Right hindlimb (tissue), 1 donor: ENCODE measurements at places on chromosomes 3 and 15.

DNA sequence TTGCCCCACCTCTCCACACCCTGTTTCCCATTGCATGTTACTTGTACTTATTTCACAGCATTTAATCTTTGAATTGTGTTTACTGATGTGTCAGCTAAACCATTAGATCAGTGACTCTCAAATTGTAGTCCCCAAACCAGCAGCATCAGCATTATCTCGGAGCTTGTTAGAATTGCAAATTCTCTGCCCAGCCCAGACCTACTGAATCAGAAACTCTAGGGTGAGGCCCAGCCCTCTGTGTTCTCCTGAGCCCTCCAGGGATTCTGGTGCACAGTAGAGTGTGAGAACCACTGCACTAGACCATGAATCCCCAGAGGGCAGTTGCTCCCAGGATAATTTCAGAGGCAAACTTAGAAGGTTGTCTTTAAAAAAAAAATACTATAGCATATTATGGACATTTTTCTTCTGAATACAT is 13.0 kb downstream of the PLD1 start:
- DNase-seq = no peak

DNA sequence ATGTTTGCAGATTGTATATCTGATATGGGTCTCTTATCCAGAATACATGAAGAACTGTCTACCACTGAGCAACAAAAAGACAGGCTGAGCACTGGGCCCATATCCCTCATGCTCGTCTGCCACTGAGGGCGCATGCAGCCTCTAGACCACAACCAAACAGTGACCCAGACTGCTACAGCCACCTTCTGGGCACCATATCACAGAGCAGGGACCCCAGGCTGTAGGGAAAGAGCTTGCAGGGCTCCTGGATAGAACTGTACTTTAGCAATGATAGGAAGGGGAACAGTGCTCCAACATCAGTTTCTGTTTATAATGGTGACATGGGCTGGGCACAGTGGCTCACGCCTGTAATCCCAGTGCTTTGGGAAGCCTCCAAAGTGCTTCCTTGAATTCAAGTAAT is 40.2 kb upstream of the TMEM87A start:
- DNase-seq = no peak

DNA sequence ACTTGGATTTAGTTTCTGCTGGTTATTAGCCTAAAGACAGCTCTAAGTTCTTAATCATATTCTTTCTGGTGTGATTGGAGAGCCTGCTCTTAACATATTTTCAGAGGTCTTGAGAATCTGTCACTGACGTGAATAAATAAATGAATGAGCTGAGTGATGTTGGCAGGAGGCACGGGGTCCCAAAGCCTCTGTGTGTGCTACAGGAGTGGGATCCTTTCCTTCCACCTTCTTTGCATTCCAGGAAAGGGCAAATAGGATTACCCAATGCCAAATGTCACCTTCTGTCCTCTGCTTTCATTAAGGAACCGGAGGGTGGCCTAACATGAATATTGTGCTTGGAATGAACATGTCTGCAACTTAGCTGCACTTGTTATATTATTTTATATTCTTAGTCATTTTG is 53.1 kb downstream of the CD47 start:
- no peak for DNase-seq

- no peak for DNase-seq
Observed at GRCh38 chr3:70985572-70985971, 598.0 kb downstream of the FOXP1 start.

- DNase-seq = no peak
Observed at GRCh38 chr15:74906067-74906449, 593 bp downstream of the FAM219B start.

GRCh38 chr3:157464321-157464720 is 27.7 kb downstream of the PTX3 start:
- DNase-seq = no peak

DNA sequence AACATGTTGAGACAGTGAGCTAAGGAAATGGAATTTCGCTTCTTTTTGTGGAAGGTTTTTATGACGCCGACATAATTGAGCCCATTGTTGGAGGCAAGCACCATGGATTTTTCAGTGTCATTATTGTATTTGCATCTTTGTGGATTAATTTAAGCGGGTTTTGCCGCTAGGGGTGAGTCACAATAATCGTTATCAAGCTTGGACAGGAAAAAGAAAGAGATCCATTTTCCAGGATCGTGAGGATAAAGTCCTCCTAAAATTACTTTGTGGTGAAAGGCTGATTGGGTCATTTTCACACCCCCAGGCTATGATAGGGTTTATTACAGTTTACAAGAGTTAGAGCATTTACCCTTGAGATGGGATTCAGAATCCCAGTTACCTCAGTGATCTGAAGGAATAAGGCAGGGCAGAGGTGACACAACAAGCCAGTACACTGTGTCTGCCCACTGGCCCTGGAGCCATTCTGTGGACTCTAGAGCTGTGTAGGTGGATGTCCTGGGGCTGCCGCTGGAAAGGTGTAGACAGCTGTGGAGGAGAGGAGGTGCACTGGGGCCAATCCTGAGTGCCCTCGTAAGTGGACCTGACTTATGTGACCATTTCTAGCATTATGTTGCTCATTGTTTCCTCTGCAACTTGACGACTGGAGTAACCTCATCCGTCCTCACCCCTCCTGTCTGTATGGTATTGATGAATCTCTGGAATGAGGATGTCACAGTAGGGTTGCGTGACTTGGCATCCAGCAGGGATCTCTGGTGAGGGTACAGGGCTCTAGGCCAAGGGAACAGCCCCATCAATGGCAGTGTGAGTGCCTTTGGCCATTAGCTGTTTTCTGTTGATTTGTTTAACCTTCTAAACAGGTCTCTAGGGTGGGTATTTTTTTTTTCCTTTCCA is 370.1 kb downstream of the LRTM1 start:
- no peak for DNase-seq

- DNase-seq = no peak
Observed at GRCh38 chr3:142624341-142625152, 28.4 kb downstream of the PLS1 start.

- DNase-seq = no peak
Observed at GRCh38 chr15:89035658-89036057, 52.6 kb upstream of the ABHD2 start.
